CD4-positive, CD25-positive, alpha-beta regulatory T cell (primary cell): ENCODE measurements at places on chromosomes 2 and 18. TPM values are rescaled to one million over a fixed set of nuclear protein-coding genes. Genes with fewer than 3 reads are reported as not detected.

Gene EFEMP1
- not detected for total RNA-seq

Gene CYRIA
- not detected for total RNA-seq

Gene CD8A
- not detected for total RNA-seq

Gene PLCL1
- 37.8 TPM for total RNA-seq

Gene SALL3
- not detected for total RNA-seq

Gene VRK2
- 24.0 TPM for total RNA-seq

Gene PTPRN
- total RNA-seq = not detected

Gene CETN1
- total RNA-seq = not detected

Gene AQP12A
- not detected for total RNA-seq

Gene NCKAP1
- 5.7 TPM for total RNA-seq

Gene GDF7
- total RNA-seq = 0.17 TPM

Gene LCT
- not detected for total RNA-seq

Gene G6PC2
- not detected for total RNA-seq

Gene DES
- total RNA-seq = not detected

Gene SETBP1
- 1.6 TPM for total RNA-seq

Gene KIAA2012
- total RNA-seq = not detected

Gene NAT8
- not detected for total RNA-seq

Gene DSG4
- not detected for total RNA-seq

Gene NR4A2
- total RNA-seq = 398 TPM

Gene SIX3
- not detected for total RNA-seq

Gene IL36B
- not detected for total RNA-seq

Gene COL4A4
- total RNA-seq = not detected

Gene C18orf54
- total RNA-seq = 2.7 TPM

Gene RHOB
- 16.6 TPM for total RNA-seq

Gene NEB
- 1.3 TPM for total RNA-seq
